ENCODE measurements at places on chromosomes 4 and X.

DNA sequence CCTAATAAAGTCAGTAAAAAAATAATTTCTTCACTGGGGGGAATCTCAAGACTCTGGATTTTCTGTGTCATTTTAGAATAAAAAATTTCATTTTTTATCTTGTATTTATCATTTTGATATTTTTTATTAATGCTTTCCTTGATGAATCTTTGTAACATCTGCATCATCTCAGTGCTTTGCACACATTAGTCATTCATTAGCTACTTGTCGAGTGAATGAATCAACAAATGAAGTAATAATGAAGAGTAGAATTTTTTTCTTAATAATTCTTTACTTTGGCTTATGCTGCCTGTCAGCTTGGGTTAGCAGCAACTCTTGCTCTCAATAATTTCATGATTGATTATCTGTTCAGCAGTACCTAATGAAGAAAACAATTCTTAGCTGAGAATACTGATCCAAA lies 530.8 kb downstream of the GRXCR1 start:
- no peak for DNase-seq

DNA sequence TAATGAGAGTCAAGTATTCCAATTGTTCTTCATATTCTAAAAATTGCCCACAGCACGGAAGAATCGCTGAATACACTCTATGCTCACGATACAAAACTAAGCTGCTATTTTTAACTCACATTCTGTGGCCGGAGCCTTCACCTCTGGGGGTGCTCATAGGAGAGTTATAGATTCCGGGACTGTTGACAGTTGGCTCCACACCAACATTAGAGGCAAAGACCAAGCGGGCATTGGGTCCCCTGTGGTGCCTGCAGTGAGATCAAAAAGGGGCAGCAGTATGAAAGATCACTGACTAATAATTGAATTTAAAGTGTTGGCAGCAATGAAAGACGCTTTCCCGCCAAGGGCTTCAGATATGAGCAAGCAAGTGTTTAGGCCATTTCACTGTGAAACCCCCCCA lies 146.0 kb downstream of the TMEM144 start:
- DNase-seq, result no peak

DNA sequence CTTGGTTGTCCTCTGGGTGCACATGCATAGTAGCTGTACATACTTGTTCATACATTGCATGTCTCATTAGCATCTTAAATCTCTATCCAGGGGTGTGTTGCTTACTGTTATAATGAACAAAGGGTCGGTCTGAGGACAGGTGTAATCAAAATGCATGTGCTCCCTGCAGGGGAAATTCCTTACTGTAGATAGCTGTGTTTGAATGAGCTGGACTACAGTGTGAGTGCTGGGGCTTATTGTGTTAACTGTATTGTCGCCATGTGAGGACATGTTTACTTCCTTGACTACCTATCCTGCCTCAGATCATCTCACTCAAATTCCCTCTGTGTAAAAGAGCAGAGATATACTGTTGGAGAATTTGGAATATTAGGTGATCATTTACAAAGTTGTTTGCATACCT lies 98.7 kb downstream of the KLHL34 start:
- DNase-seq, result no peak

DNA sequence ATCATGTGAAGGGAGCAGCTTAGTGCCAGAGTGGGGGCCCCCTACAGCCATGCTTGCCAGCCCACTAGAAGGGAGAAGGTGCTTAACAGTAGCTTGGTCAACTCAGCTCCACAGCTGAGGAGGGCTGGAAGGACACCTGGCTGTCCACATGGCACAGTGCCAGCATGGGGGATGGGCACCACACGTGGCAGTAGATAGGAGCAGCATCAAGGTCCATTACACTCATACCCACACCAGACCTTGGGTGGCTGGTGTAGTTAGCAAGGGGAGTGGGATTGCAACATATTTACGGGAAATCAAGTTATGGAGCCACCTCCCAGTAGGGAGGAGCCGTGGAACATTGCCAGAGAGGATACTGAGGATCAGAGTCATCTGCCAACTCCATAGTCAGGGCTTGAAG lies 37.9 kb upstream of the SLC4A4 start:
- DNase-seq, result no peak

GRCh38 chr4:7466904-7467303 lies 32.2 kb upstream of the PSAPL1 start:
- DNase-seq, result no peak

DNA sequence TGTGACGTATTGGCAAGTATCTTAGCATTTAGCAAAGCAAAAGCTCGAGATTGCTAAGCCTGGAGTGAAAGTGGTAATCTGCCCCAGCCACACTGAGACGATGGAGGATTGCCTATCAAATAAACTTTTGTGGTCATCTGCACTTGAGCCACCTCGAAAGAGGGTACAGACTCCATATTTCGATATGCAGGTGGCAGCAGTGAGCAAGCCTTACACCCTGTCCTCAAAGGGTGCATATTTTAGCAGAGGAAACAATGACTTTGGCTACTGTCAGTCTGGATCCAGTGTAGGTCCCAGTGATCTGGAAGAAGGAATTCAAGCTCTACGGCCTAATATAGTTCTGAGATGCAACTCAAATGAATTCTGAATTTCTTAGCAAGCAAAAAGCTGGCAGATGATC lies 153.9 kb downstream of the ATG4A start:
- DNase-seq, result no peak
